Putamen (tissue), 1 donor: ENCODE measurements at places on chromosomes 11 and 22.

- no peak for DNase-seq
Observed at GRCh38 chr11:12052676-12053605, 44.5 kb upstream of the DKK3 start.

- no peak for DNase-seq
Observed at GRCh38 chr11:830295-831117, 2.2 kb upstream of the CD151 start.

- no peak for DNase-seq
Observed at GRCh38 chr11:117702946-117703598, 93.9 kb downstream of the DSCAML1 start.

- DNase-seq = no peak
Observed at GRCh38 chr22:48661984-48662383, 1165.7 kb downstream of the BRD1 start.

- DNase-seq = no peak
Observed at GRCh38 chr11:78549624-78550409, 24.8 kb downstream of the NARS2 start.
